EL (cell line): ENCODE measurements at places on chromosomes 1 and 21.
A peak's percentile ranks its signal among the peaks of the same experiment; 100 is the strongest.

GRCh38 chr1:70497152-70497551, 86.1 kb downstream of the CTH start:
- DNase-seq: no peak

- no peak for DNase-seq
These were observed 6.1 kb upstream of the MYCL start for GRCh38 chr1:39907528-39908453.

DNA sequence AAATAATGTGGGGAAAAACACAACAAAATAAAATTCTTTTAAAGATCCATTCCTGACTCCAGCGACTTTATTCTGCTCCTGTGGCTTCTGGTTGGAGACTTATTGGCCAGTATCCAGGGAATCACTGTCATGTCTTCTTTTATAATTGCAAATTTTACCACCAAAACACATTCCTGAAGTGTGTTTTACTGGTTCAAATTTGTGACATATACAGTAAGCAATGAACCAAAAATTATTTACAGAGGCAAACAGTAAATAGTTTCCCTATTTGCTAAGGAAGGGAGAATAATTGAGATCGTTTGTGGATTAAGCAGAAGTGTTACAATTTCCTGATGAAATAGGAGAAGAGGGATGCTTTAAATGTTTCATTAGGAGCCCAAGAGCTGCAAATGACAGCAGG, 118.7 kb downstream of the ZNF281 start:
- DNase-seq: no peak

GRCh38 chr21:43269957-43270705, 101.3 kb downstream of the CRYAA start:
- DNase-seq: no peak

- peak; percentile 9 for DNase-seq
These were observed 50.0 kb downstream of the LACTBL1 start for GRCh38 chr1:22922640-22923039.

- no peak for DNase-seq
These were observed 410.7 kb downstream of the DSCAM start for GRCh38 chr21:40436261-40436660.

DNA sequence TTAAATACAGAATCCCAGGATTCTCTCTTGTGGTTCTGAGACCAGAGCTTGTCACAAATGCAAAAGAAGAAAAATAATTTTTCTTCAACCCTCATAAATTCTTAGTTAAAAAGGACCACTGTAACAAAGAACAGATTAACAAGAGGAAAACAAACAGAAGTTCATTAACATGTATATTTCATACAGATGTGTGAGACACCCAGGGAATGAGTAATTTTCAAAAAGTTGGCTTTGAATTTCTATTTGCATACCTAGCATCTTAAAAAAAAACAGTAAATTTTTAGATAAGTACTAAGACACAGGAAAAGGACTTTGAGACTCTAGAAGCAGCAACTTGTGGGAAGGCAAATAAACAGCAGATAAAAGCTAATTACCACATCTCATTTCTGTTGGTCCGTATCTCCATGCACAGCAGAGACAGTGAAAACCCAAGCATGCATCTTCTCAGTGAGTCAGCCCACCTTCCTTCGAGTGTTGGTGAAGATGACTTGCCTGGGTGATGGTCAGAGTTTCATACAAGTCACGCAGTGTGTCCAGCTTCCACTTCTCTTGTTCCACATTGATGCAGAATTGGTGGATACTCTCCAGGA, 399.9 kb upstream of the ADAMTS5 start:
- no peak for DNase-seq

- no peak for DNase-seq
These were observed 12.9 kb downstream of the RGS18 start for GRCh38 chr1:192171123-192171522.

DNA sequence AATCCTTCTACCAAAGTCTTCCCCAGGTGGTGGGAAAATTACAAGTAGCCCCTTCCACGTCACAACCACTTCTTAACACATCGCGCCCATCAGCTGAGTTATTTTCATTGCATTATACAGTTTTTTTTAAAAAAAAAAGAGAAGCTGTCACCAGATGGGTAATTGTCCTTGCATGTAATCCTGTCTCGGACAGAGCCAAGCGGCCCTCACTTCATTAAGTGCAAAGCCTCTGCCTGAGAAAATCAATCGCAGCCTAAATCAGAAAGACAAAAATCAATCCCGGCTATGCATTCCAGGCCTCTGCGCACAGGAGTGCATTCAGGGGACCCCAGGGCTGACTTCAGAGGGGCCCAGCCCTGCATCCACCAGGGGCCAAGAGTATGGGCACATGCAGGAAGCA, 538.9 kb downstream of the NPHP4 start:
- DNase-seq: no peak

DNA sequence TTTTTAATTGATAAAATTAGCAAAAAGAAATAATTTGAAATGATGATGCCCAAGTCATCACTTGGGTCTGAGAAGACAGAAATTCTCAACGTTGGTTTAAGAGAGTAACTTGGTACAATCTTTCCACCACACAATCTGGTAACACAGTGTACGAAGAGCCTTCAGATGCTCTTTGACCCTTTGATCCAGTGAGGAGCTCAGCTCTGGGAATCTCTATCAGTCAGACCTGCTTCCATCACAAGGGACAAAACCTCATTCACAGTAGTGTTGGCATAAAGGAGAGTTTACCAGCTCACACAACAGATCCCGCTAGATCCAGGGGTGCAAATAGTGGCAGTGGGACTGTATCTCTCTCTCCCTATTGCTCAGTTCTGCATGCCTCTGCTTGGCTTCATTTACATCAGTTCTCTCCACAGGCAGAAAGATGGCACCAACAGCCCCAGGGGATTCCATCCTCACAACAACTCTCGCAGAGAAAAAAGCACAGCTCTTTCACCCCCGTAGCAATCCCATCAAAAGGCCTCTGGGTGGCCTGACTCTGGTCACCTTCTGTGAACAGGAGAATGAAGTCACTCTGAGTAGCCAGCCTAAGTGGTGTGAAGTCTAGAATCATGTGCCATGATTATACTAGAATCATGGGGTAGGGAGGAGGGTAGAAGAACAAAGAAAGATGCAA, 119.7 kb downstream of the ZNF281 start:
- peak; percentile 24 for DNase-seq

DNA sequence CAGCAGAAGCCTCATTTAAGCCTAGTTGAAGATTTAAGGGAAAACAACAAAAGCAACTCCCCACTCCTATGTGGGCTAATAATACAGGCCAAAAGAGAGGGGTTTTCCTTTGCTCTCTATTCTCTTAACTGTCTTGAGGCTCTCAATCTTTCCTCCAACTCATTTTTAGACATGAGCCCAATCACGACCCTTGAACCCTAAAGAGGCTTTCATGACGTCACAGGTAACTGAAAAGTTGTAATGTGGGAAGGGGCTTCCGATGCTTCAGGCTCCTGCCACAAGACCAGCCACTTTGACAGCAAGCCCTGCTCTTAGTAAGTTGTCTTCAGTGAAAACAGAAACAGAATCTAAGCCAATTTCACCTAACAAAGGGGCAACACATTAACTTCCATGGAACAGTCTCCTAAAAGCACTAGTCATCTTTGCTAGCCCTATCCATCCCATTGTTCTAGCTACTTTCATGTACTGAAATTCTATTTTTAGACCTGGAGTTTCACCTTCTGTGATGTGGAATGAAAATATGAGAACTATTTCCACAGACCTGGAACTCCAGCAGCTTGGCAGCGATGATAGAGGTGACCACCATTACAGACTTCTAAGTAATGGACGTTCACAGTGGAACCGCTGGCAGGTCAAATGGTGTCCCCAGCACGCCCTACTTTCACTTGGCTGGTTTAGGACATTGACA, 36.3 kb downstream of the GPR161 start:
- no peak for DNase-seq
